ENCODE measurements at places on chromosomes 11 and 22.

DNA sequence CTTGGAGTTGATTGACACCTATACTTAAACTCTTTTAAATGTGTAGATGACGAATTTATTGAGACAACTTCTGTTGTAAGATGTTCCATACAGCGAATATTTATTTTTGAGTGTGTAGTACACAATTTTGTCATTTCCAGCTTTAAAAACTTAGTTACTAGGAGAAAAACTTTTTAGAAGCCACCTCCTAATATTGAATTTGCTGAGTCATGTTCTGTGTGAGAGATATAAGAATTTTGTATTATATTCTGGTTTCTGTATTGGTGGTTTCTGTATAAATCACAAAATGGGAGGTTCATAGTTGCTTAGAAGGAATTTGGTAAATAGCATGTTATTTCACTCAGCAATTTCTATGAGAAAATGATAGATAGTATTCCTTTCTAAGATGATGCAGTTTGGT, 171.3 kb downstream of the WNT11 start:
- no peak for DNase-seq

DNA sequence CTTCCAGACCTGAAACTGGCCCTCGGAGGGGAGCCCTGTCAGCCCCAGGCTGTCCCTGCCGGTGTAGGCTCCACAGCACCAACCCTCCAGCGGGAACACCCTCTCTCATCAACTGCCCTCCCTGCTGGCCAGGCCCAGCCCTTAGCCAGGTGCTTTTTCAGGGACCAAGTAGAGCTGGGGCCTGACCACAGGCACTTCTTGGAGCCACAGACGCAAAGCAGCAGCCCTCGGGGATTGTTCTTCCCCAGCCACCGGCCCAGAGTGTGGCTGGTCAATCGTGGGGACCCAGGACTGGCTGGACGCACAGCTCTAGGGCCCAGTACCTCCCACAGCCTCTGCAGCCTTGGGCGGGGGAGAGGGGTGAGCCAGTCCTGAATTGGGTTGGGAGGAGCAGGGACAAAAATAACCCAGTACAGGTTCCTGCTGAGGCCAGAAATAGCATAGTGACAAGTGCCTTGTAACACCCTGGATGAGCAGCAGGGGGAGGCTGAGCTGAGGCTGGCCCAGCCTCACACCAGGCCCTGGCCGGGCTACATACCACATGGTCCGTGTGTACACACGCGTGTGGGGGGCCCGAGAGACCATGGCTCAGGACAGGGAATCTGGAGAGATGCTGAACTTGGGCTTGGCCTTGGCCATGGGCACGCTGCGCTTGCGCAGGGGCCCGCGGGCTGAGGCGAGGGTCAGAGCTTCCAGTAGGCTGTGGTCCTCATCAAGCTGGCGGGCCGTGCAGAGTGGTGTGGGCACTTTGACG, 2.0 kb downstream of the KCNJ11 start:
- peak; percentile 81 for DNase-seq

DNA sequence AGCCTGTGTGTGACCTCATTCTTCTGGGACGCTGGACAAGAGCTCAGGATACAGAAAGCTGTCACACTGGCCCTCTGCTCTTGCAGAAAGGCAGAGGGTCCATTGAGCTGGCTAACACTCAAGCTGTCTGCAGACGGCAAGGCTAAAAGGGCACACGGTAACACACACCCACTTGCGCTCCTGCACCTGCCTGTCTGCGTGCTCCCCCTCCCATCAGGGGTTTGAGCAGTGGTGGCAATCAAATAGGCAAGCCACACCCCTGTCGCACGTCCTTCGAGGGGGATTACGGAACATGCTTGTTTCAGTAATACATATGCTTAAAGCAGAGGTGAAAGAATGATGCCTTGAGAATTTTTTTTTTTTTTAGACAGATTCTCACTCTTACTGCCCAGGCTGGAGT, 7.1 kb upstream of the QSER1 start:
- DNase-seq: no peak

GRCh38 chr11:46118702-46119351, 2.4 kb downstream of the PHF21A start:
- peak; percentile 40 for DNase-seq

GRCh38 chr11:8323161-8323935, 59.7 kb upstream of the LMO1 start:
- no peak for DNase-seq

DNA sequence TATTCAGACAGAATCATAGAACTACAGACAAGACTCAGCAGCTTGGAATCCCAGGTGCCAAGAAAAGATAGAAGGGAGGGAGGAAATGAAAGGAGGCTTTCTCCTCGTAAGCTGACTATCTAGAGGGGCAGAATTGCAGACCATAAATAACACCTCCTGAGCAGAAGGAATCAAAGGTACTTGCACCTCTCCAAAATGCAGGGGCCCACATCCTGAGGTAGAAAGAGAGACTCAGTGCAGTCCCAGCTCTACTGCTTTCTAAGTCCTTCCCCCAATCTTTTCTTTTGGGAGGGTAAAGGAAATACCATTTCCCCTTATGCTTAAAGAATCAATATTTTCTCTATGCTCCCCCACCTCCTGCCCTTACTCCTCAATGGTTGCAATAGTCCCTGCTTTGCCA, 55.2 kb downstream of the SYTL2 start:
- DNase-seq: no peak

DNA sequence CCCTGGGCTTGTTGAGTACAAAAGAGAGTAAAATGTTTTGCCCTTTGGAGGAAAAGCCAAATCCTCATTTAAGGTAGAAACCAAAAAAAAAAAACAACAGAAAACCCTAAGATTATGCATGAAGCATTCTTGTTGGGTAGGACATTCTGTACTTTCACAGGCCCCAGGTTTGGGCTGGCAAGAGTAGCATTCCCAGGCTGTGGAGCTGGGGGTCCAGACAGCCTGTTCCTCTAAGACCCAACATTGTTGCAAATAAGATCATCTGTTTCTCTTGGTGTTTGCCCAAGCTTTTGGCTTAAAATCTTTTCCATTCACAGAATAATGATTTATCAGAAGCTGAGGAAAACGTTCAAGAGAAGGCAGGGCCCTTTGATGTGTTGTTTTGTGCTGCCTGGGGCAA, 123.8 kb downstream of the MICAL2 start:
- DNase-seq: no peak

- no peak for DNase-seq
Measured at GRCh38 chr11:127873478-127873877, 713.9 kb downstream of the ETS1 start.

DNA sequence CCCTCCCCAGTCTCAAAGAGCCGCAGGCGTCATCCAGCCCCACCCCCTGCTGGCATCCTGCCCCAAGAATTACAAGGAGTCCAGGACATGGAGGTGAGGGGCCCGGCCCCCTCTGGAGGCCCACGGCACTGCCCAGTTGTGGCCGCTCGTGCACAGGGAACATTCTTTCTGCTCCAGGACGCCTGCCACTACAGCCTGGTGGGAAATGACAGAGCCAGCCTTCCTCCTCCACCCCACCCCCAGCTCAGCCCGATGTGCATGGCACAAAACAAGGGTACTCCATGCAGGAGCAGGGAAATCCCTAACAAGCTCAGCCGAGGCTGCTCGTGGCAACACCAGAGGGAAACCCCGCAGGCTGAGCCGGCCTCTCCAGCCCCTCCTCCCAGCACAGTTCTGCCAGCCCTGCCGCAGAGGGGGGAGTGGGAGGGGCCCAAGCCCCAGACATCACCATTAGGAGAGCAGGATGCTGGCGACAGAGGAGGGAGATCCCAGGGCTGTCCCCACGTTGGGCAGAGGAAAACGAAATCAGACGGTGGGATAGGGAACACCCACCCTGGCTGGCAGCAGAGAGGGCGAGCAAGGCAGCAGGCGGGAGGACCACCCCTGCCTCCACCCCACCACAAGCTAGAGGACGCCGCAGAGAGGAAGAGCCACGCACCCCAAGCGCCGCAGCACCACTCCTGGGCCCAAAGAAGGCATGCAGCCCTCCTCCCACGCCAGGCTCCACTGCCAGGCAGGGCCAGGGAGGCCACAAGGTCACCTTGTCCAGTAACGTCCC, 10.0 kb downstream of the IGSF9B start:
- no peak for DNase-seq

- no peak for DNase-seq
Measured at GRCh38 chr22:33722816-33723215, 197.5 kb downstream of the LARGE1 start.

DNA sequence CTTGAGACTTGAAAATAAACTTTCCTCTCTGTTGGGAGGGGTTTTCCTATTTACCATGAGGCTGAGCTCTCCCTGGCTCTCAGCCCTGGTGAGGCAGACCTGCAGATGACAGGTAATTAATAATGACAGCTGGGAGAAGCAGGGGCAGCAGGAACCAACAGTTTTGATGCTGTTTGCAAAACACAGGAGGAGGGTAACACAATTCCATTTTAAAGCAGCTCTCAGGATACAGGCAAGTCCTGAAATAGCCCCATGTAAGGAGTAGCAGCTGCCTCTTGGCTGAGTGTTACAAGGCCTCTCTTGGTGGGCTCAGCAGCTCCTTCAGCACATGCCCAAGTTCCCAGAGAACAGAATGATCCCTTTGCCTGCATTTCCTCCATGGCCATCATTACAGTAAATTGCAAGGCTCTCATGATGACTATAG, 13.3 kb downstream of the PARVA start:
- DNase-seq: no peak

- no peak for DNase-seq
Measured at GRCh38 chr11:31160504-31161422, 208.8 kb downstream of the DCDC1 start.

DNA sequence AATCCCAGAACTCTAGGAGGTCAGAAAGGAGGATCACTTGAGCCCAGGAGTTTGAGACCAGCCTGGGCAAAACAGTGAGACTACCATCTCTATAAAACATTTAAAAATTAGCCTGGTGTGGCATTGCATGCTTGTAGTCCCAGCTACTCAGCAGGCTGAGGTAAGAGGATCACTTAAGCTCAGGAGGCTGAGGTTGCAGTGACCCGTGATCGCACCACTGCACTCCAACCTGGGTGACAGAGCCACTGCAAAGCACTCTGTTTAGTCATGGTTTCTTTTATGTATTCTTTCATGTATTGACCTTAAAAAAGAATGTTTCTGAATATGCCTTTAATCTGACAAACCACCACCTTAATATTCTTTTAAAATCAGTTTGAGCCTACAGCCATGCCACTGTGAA, 52.2 kb downstream of the BIRC2 start:
- DNase-seq: no peak

DNA sequence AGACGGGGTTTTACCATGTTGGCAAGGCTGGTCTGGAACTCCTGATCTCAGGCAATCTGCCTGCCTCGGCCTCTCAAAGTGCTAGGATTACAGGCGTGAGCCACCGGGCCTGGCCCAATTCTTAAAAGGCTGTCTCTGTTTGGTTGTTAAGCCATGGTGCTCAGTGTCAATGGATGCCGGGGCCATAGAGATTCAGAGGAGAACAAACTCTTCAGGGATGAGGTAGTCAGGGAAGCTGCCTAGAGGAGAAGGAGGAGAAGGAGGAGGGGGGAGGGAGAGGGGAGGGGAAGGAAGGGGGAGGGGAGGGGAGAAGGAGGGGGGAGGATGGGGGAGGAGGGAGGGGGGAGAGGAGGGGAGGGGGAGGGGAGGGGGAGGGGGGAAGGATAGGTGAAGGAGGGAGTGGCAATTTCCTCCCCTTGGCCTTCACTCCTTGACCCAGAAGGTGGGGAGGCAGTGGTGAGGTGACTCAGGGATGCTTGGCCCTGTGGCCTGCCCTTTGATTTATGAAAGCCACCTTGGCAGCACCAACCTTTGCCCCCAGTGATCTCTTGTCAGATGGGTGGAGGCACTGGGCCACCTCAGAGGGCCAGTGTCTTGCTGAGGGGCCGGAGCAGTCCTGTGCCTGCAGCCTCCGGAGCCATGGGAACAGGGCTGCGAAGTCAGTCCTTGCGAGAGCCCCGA, at the start of gene C11orf86:
Gene C11orf86, plus strand, starts transcription at position 581 of the 681 bp plus-strand sequence. Its CDS starts 59 bp downstream, at position 640.
- DNase-seq: no peak

- DNase-seq: no peak
Measured at GRCh38 chr11:46520971-46521745, 72.7 kb downstream of the AMBRA1 start.

DNA sequence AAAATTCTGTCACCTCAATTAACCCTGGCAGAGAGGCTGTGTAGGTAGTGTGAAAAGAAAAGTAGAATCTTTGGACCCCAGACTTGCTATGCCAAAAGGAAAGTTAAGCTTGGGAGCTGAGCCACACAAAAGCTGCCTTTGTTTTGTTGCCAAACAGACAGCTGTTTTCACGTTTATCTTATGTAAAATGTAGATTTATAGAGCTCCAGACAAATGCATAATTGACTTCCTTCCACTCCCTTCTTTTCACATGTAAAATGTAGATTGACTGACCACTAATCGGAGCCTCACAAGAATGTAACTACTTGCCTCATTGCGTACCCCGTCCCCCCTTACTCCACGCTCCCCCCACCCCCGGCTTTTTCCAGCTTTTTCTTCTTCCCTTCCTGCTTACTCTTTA, 2302.2 kb upstream of the RAG2 start:
- no peak for DNase-seq

DNA sequence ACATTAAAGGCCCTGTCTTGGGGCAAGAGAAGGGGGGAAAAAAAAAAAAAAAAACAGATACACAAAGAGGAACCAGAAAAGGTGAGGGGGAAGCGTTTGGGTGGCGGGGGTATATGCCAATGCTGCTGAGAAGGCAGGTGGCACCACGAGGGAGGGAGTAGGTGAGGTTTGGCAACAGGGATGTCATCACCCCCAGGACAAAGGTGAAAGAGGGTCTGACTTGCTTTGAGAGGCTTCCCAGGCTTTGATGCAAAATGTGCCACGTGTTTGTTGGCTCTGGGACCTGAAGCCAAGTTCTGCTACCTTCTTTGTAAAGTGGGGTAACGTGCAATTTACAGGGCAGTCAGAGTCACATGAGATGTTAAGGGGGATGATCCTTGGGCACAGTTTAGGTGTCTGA, 4.1 kb downstream of the YPEL1 start:
- DNase-seq: no peak

DNA sequence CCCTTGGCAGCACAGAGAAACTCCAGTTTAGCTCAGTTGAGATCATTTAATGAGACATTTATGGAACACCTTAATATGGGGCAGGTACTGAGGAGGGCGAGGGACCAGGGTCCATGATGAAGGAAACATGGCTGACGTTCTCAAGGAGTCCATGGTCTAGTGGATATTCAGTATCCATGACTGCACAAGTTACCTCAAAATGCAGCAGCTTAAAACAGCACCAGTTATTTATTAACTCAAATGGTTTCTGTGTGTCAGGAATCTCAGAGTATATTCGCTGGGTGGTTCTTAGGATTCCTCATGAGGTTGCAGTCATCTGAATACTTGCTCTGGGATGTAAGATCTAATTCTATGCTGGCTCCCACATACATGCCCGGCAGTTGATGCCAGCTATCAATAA, 346.8 kb downstream of the LARGE1 start:
- no peak for DNase-seq
